ENCODE measurements at places on chromosomes 13 and 19.
A peak's percentile ranks its signal among the peaks of the same experiment; 100 is the strongest.

GRCh38 chr19:46546194-46546896, 50.7 kb upstream of the PNMA8B start:
- DNase-seq = peak; percentile 57

DNA sequence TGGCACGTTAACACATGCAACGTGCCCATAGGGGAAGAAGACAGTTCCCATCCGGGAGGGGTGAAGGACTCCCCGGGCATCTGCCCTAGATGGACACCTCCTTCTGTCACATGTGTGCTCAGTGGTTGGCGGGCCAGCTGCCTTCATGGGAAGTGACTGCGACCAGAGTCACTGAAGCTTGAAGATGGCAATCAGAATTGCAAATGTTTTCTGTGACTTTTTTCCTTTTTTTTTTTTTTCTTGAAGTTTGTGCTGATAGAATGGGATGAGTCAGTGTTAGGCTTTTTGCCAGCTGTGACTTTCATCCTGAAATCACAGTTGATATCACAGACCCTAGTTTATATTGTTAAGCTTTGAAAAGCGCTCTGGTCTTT, 109.2 kb upstream of the MCF2L start:
- no peak for DNase-seq

- DNase-seq = peak; percentile 94
These were observed 67.8 kb downstream of the GADD45B start for GRCh38 chr19:2543463-2544442.

DNA sequence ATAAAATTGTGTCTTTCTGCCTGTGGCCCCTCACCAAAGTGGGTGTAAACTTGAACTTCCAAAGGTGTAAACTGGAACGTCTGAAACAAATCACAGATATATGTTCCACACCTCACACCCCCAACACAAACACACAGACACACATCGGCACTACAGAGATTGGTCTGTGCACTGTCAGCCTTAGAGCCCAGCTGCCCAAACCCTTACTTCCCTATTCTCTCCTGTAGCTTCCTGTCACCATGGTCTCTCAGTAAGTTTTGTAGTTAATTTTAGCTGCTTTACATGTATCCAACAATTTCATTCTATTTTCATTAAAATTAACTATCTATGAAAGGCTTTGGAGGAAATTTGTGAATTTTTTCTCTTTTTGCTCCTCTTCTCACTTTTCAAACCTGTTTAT, 5.4 kb downstream of the TM9SF2 start:
- DNase-seq = no peak
